ENCODE measurements at places on chromosomes 3 and 15.

DNA sequence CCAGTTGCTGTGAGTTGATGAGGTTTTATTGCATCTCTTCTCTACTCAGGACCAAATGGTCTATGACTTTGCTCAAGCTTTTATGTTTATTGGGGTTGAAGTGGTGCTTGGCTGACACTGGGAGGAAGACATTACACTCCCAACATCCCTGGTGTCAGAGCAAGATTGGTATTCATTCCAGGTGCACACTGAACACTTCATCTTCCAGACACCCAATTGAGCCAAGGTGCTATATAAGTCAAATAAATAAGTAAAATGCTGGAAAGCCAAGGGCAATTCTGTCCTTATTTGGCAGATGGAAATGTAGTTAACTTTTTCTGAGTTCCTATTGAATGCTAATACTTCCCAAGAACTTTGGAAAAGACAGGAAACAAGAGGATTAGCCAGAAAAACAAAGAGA lies 53.2 kb upstream of the CDV3 start:
- DNase-seq = no peak

DNA sequence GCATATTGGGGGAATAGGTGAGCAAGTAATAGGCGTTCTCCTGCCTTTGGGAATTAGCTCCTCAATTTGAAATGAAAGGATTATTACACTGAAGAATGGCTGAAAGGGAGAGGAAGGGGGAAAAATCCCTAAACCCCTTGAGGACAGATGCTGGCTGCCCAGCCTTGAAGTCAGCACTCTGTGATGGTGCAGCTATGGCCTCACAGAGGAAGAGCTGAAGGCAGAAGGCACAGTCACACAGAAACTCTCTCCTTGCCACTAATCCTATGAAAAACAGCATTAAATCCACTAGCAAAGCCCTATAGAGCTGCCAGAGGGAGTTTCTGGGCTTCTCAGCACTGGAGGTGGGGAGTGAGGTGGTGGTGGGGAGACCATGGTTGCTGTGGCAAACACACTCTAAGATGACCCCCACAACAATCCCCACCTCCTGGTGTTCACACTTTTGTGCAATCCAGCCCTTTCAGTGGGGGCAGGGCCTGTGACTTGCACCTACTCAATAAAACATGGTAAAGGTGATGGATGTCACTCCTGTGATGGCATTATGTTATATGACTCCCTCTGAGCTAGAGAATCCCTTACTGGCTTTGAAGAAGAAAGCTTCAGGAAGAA lies 101.2 kb downstream of the RFTN1 start:
- DNase-seq = no peak

DNA sequence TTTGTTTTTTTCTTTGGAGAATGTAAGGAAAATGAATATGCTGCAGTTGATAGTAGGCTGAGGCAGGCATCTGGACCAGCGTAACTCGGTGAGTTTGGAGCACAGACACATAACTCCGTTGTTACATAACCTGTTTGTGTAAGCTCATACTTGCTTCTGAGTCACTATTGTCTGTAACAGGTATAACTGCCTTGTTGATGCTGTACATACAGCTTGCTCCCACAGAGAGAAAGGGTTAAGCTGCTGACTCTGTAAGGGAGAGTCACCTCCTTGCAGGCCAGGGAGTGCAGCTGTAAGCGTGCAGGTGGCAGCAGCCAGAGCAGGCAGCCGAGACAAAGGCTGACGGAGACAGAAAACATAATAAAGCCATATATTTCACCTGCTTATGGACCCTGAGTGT lies 20.4 kb downstream of the RETNLB start:
- no peak for DNase-seq

DNA sequence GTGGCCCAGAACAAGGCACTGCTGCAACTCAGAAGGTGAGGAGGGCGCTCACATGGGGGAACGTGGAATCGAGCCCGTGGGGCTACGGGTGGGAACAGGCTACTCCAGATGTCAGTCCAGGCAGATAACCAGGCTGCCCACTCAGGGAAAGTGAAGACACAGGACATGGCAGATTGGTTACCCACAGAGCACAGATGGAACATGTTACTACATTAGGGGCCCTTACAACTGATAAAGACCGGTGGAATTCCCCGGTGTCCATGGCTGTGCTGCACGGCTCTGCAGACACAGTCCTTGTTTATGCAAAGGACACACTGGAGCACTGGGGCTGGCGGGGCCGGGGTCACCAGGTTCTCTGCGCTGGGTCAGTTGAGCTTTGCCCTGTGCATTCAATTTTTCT lies 36.9 kb downstream of the PCSK6 start:
- DNase-seq = no peak

GRCh38 chr3:8416965-8417364 lies 84.7 kb upstream of the LMCD1 start:
- no peak for DNase-seq

DNA sequence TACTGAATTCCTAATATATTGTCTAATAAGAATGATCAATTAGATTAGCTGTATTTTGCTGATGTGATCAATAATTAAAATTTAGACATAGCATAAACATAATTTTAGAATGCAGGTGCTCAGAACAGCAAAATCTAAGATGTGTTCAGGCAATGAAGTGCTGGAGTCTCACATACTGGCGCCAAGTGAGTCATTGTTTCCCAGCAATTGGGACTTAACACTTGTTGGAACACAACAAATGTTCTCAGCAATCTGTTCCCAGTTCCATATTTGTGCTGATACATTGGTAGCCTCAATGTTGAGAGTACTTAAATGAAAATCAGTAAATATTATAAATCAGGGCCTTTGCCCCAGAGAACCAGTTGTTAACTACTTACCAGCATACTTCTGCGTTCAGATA lies 619.0 kb downstream of the ROBO1 start:
- DNase-seq = no peak

GRCh38 chr3:53242642-53243041 lies 13.2 kb downstream of the TKT start:
- DNase-seq = no peak

DNA sequence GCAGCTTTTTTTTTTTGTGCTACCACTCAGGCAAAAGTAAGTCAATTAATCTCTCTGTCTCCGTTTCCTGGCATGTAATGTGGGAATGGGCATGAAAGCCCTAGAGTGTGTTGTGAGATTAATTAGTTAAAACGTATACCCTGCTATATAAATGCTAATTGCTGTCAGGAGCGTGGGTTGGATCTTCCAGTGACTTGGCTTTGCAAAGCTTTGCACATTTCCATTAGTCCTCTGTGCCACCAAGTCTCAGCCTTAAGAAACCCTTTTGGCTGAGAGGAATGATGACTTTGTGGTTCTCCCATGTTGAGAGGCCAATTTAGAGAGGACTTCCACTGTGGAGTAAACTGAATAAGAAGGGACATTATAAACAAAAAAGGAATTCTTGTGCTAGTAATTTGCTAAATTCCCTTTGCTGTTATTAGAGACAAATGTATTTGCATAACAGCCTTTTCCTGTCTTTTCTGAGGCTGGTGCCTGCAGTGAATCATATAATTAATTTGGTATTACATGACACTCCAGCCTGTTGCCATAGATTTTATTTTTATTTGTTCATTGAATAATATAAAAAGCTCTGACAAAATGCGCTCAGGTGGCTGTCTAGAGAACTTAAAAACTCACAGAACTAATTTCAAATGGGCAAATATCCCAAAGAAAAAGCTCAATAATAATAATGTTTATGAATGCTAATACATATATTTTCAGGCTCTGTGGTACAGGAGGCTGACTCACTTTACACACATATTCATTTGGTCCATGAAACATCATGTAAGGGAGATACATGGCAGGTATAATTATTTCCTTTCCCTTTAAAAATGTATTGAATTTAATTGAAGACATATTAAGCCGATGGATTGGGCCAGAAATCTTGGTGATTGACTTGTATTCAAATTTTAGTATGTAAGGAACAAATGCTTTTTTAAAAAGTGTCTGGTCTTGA lies 82.7 kb downstream of the IL1RAP start:
- DNase-seq = no peak

GRCh38 chr15:80556694-80557367 lies 138.3 kb upstream of the ABHD17C start:
- DNase-seq = no peak

- DNase-seq = no peak
These were observed 13.3 kb upstream of the PLXND1 start for GRCh38 chr3:129619726-129620162.

DNA sequence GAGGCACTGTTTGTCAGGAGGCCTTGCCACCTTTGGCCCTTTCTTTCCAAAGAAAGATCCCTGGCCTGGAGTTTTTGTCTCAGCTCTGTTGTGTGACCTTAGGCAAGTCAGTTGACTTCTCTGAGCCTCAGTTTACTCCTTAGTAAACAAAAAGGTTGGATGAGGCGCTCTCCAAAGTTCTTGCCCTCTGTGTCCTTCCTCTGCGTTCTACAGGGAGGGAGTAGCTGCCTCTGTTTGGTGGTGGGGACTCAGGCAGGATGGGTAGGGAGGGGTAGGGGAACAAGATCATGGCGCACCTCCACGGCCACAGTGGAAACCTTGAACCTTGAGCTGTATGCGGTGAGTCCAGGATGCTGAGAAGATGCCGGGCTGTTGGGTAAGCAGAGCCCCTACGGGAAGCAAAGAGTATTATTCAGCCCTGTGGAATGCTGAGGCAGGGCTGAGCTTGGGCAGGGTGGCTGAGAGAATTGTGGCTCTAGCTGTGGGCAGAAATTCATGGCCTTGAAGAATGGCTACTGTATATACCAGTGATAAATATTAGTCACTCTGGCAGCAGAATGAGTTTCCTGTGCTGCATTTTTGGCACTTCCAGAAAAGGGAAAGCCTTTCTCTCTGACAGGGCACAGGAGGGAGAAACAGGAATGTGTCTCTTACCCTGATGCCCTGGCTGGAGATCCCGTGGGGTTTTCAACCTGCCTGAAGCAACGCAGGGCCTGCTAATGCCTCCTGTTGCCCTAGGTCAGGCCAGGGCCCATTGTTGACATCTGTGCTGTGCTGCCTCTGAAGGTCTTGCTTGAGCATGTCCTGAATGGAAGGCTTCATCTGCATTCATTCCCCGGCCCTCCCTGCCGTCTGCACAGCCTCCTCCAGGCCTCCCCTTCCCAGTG lies 39.9 kb downstream of the SMAD3 start:
- DNase-seq = no peak

DNA sequence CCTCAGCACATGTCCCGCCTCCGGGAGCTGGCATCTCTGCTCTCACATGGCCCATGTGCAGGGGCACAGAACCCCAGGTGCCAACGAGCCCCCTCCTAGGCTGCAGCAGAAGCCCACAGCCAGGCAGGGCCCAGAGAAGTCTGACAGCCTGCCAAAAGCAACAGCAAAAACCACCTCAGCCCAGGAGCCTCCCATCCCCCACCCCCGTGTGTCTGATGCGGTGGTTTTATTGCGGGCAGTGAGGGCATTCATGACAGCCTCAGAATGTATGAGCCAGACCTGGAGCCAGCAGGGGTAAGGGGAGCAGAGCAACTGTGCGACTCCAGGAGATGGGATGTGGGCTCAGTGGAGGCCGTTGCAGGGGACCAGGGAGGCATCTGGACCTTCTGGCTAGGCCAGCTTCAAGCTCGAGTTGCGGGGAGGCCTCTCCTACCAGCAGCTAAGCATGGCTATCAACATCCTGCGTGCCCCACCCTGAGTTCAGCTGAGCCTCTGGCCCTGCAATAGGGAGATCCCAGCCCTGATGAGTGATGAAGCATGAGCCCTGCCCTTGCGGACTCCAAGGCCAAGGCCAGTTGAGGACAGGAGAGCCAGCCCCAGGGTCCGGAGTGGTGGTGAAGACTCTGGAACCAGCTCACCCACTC lies 52.5 kb downstream of the CYP11A1 start:
- no peak for DNase-seq

DNA sequence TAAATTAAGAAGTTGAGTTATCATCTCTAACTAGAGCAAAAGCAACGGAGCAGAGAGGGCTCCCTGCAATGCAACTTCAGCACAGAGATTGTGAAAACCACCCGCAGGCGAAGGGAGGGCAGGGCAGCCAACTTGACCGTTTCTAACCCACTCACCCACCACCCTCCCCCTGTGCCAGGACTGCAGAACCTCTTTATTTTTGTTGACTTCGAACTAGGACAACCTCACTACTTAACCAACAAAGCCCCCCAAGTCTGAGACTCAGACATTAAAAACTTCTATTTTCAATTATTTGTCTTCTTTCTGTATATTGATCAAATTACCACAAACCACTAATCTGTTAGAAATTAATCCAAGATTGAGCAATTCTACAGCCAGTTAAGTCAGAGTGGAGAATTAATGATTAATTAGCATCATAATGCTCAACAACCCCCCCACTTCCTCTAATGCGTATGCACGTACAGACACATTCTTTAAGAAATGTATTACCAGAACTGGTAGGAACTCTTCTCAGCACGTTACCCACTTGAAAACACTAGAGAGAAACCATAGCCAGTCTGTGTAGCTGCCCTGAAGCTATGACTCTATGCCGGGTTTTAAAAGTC lies 2.0 kb downstream of the MGLL start:
- no peak for DNase-seq

GRCh38 chr3:140384028-140384771 lies 293.7 kb upstream of the TRIM42 start:
- no peak for DNase-seq

DNA sequence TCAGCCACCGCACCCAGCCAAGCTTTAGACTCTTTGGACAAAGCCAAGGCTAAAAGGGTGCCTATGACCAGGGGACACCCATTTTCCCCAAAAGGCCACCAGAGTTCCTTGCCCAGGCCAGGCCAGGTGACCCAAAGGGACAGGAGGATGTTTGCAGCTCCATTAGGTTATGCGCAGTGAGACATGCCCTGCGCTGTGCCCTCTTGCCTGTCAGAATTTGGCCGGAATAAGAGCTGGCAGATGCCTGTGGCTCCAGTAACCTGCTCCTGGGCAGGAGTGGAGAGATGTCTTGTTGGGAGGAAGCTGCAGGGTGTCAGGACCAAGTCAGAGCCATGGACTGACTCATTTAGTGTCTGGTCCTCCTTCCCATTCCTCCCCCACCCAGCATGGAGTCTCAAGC lies 20.5 kb downstream of the DNASE1L3 start:
- no peak for DNase-seq

DNA sequence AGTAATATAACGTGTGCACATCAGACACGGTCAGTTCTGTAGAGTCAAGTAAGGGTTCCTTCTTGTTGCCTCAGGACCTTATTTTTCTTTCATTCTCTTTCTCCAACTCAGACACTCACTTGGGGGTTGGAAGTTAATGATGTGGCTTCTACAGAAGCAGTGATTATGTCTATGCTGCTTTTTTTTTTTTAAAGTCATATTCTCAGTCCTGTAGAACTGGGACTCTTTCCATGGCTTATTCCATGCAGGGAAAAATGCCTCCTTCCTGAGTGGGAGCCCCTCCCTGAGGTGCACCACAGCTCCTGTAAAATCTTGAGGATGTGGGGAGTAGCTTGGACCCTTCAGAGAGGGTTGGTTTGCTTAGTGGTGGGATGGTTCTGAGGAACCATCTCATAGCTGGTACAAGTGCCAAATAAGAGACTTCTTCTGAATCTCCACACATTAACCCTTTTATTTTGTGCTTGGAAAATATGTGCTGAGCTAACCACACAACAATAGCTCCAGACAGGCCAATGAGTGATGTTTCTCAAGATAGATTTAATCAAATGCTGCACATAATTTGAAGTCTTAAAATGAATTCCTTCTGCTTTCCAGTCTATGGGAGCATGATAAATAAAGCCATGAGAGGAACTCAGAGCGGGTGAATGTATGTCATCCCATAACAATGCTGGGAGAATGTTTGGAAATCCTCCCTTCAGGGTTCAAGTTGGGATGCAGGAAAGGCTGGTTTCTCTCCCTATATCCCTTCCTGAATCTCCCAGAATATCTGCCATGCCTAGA lies 23.3 kb upstream of the FSTL1 start:
- no peak for DNase-seq
